ENCODE measurements at places on chromosomes 12 and 14. TPM values are rescaled to one million over a fixed set of nuclear protein-coding genes. Genes with fewer than 3 reads are reported as not detected.

GRCh38 chr14:74459289-74459946, 33.4 kb upstream of the SYNDIG1L start:
- peak; percentile 33 for DNase-seq
- H3K4me3 ChIP-seq: no peak overlapping the region

FAM222A gene
- 1.1 TPM for total RNA-seq

GRCh38 chr12:15318841-15319240, 3.5 kb upstream of the PTPRO start:
- no peaks in the 10 kb centered on the region for H3K4me1 ChIP-seq
- H3K36me3 ChIP-seq: no peaks in the 10 kb centered on the region
- H3K4me3 ChIP-seq: no peak overlapping the region
- DNase-seq: no peak

GRCh38 chr14:53517270-53517960, 364.3 kb upstream of the DDHD1 start:
- H3K4me1 ChIP-seq: no peaks in the 10 kb centered on the region
- H3K36me3 ChIP-seq: no peaks in the 10 kb centered on the region
- no peak for DNase-seq
- no peak overlapping the region for H3K4me3 ChIP-seq
- no peaks in the 10 kb centered on the region for H3K27me3 ChIP-seq
- no peak overlapping the region for H3K27ac ChIP-seq

DNA sequence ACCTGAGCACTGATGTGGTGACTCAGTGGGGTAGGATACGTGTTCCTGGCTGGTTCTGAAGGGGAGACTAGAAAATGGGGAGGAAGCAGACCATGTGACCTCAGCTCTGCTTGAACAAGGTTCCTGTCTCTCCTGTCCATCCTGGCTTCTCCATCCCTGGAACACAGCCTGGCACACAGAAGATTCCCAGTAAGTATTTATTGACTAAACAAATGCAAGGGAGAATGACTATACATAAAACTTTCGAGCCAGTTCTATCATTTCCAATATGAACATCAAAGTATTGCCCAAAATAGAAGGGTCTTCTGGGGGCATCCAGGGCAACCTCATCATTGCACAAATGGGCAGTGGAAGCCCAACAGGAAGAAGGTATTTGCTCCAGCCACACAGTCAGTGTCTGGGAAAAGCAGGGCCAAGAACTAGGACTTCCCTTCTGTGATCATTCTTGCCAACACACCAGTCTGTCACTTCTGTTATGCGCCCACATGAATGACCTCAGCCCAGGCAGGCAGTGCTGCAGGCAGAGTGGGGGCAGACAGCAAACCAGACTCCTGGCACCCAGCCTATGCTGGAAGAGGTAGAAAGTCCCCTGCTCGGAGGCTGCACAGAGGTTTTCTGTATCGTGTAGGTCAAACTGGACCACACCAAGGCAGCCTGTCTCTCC, 5.6 kb upstream of the SERPINA9 start:
- no peaks in the 10 kb centered on the region for H3K27me3 ChIP-seq
- H3K4me1 ChIP-seq: peaks cover 7% of the 10 kb centered on the region
- H3K4me3 ChIP-seq: no peak overlapping the region
- DNase-seq: no peak
- H3K27ac ChIP-seq: no peak overlapping the region

DNA sequence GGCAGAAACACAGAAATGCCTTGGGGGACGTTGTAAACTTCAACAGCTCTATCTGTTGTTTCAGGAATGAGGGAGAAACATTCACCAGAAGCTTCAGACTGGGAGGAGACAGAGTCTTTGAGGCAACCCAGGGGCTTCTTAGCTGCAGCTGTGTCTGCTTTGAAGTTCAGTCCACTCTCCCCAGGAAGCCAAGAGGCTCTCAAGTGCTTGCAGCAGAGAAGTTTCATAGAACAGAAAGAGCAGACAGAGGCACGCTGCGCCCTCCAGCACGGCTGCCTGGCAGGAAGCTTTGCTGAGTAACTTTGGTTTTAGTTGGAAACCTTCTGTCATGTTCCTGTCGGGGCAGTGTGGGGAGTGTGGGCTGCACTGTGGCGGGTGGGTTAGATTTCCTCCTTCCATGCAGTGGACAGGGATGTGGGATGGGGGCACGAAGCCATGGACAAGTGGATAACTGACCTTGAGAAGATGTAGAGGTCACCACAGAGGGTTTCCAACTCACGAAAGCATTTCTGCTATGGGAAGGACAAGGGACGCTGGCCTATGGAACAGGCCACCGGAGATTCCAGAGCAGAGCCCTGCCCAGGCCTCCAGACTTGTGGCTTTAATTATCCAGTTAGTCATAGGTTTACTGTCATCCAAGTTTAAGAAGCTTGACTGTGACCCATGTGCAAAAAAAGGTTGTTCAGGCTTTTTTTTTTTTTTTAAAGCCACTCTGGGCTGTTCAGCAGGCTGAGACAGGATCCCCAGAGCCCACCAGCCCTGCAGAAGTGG, 107.7 kb downstream of the ARF6 start:
- no peak overlapping the region for H3K4me3 ChIP-seq
- DNase-seq: peak; percentile 55
- no peak overlapping the region for H3K27ac ChIP-seq
- H3K4me1 ChIP-seq: peaks cover 22% of the 10 kb centered on the region

GRCh38 chr12:115135800-115136211, 451.8 kb upstream of the TBX3 start:
- no peak overlapping the region for H3K27ac ChIP-seq
- DNase-seq: no peak

DNA sequence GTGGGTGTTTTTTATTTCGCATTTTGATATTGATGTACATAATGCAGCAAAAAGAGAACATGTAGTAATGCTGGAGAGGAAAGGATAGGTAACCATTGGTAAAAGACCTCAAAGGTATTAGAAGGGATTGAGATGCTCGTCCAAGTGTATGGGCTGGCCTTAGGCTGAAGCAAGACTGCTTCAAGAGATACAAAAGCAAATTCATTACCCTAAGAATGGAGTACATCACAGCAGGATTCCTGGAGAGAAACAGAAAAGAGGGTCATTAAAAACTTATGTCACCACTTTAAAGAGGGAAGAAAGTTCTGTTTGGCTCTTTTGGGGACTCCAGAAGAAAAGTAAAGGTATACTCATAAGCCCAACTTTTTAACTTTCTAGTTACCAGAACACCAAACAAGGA, 420.5 kb downstream of the ZFP36L1 start:
- H3K4me3 ChIP-seq: no peak overlapping the region
- peaks cover 5% of the 10 kb centered on the region for H3K4me1 ChIP-seq
- no peak overlapping the region for H3K27ac ChIP-seq
- no peaks in the 10 kb centered on the region for H3K36me3 ChIP-seq

GRCh38 chr12:88591343-88591742, 11.1 kb upstream of the KITLG start:
- H3K4me1 ChIP-seq: no peaks in the 10 kb centered on the region
- H3K27me3 ChIP-seq: no peaks in the 10 kb centered on the region
- no peak for DNase-seq
- no peaks in the 10 kb centered on the region for H3K36me3 ChIP-seq
- H3K27ac ChIP-seq: no peak overlapping the region

VPS37B gene
- 13.1 TPM for total RNA-seq

DNA sequence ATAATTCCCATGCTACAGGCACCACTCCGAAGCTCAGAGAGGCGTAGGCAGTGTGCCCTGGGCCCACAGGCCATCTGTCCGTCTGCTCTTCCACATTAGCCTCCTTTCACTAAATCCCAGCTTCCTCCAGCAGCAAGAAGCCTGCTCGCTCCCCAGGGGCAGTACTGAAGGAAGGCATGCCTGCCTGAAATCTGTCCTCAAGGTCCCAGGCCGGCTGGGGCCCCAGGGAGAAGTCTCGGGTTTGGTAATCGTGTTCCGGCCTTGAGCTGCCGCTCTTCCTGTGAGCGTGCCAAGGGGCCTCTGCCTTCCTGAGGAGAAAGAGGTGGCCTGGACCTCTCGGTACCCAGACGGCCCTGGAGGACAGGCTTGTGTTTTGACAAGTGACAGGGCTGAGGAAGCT, 15.2 kb upstream of the DLK1 start:
- no peak overlapping the region for H3K4me3 ChIP-seq
- H3K27ac ChIP-seq: no peak overlapping the region
- no peak for DNase-seq
- peaks cover 17% of the 10 kb centered on the region for H3K4me1 ChIP-seq
- H3K36me3 ChIP-seq: no peaks in the 10 kb centered on the region

DNA sequence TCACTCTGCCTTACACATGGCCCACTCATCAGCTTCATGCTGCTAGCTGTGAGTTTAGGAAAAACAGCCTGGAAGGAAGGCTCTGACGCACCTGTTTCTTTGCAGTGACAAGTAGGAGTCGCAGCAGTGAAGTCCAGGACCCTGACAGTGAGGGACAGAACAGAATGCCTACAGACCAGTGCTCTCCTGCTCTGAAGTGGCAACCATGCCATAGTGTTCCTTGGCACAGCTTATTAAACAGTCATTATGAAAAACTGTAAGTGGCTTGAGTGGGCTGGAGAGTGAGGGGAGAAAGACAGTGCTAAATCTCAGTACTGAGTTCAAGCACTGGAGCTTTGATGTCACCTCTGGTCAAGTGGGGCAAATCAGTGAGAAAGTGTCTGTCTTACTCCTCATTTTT, 61.7 kb downstream of the MYRFL start:
- no peaks in the 10 kb centered on the region for H3K36me3 ChIP-seq
- DNase-seq: no peak
- no peak overlapping the region for H3K27ac ChIP-seq
- no peak overlapping the region for H3K4me3 ChIP-seq

- no peak overlapping the region for H3K4me3 ChIP-seq
- H3K4me1 ChIP-seq: no peaks in the 10 kb centered on the region
- H3K36me3 ChIP-seq: no peaks in the 10 kb centered on the region
- H3K27me3 ChIP-seq: no peaks in the 10 kb centered on the region
Observed at GRCh38 chr14:79415726-79416125, 795.6 kb downstream of the DIO2 start.

ASCL1 gene
- not detected for total RNA-seq

NRXN3 gene
- total RNA-seq: 4.1 TPM

DNA sequence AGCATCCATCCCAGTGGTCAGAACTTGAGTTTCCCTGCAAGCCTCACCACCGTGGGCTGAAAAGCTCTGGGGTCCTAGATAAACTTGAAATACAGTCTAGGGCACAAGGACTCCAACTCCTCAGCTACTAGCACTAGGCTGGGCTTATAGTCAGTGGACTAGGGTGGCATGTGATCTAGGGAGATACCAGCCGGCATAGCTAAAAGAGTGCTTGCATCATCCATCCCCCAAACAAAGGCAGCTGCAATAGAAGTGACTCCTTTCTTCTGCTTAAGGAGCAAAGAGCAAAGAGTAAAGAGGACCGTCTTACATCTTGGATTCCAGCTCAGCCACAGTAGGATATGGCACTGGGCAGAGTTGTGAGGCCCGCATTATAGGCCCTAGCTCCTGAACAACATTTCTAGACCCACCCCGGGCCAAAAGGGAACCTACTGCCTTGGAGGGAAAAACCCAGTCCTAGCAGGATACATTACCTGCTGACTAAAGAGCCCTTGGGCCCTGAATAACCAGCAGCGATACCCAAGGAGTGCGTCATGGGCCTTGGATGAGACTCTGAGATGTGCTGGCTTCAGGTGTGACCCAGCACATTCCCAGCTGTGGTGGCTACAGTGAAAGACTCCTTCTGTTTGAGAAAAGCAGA, 17.9 kb upstream of the SOS2 start:
- H3K27me3 ChIP-seq: no peaks in the 10 kb centered on the region
- no peak for DNase-seq
- H3K4me3 ChIP-seq: no peak overlapping the region
- H3K36me3 ChIP-seq: no peaks in the 10 kb centered on the region
- no peak overlapping the region for H3K27ac ChIP-seq

GRCh38 chr12:116065606-116066005, 211.9 kb downstream of the MED13L start:
- H3K4me1 ChIP-seq: peaks cover 4% of the 10 kb centered on the region
- H3K27me3 ChIP-seq: no peaks in the 10 kb centered on the region
- no peak overlapping the region for H3K27ac ChIP-seq
- no peaks in the 10 kb centered on the region for H3K36me3 ChIP-seq

- no peak for DNase-seq
- H3K36me3 ChIP-seq: no peaks in the 10 kb centered on the region
- no peaks in the 10 kb centered on the region for H3K27me3 ChIP-seq
- no peak overlapping the region for H3K4me3 ChIP-seq
Observed at GRCh38 chr12:112762753-112763152, 28.8 kb upstream of the RPH3A start.

DNA sequence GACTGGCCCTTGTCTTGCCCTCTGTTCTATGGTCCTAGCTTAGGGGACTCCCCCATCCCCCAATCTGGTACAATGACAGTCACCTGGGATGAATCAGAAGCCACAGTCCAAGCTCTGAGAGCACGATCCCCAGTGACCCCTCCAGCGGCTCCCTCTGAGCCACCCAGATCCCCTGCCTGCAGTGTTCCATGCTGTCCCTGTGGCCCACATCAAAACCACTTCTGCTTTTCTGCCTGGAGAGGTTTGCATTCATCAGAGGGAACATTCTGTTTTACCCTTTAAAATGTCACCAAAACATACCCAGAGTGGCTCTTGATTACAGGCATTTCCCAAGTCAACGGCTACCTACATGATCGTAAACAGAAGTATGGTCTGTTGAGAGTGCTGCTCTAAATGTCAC, 47.5 kb downstream of the NOS1 start:
- H3K36me3 ChIP-seq: no peaks in the 10 kb centered on the region
- no peak overlapping the region for H3K4me3 ChIP-seq
- no peak for DNase-seq
- no peak overlapping the region for H3K27ac ChIP-seq
- H3K4me1 ChIP-seq: no peaks in the 10 kb centered on the region

JAG2 gene
- 6.2 TPM for total RNA-seq

GLIPR1L1 gene
- 1.7 TPM for total RNA-seq

DNA sequence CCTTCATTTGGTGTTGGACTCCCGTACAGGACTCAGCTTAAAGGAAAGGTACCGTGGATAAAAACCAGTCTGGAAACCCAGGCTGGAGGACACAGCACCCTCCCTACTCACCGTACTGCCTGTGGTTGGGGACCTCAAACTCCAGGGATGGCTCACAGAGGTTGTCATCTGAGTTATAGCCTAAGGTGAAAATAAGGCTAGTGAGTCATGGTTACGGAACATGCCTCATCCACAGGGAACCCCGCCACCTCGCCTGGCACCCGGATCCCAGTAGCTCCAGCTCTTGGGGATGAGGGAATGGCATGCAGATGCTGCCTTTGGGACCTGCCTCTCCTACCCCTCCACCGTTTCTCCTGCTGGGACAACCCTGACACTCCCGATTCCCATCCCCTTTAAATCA, 36.8 kb upstream of the GPR68 start:
- no peaks in the 10 kb centered on the region for H3K27me3 ChIP-seq
- H3K36me3 ChIP-seq: peaks cover 56% of the 10 kb centered on the region
- no peak overlapping the region for H3K27ac ChIP-seq
- no peak overlapping the region for H3K4me3 ChIP-seq
- H3K4me1 ChIP-seq: no peaks in the 10 kb centered on the region

AQP6 gene
- total RNA-seq: not detected

- H3K27ac ChIP-seq: no peak overlapping the region
- H3K36me3 ChIP-seq: no peaks in the 10 kb centered on the region
- no peak overlapping the region for H3K4me3 ChIP-seq
- no peak for DNase-seq
Observed at GRCh38 chr14:64623554-64624165, 73.9 kb downstream of the PPP1R36 start.

LYZ gene
- total RNA-seq: 0.34 TPM

Data from H1 (cell line).